T-helper 9 cell (primary cell): ENCODE measurements at places on chromosomes 3 and 15.

DNA sequence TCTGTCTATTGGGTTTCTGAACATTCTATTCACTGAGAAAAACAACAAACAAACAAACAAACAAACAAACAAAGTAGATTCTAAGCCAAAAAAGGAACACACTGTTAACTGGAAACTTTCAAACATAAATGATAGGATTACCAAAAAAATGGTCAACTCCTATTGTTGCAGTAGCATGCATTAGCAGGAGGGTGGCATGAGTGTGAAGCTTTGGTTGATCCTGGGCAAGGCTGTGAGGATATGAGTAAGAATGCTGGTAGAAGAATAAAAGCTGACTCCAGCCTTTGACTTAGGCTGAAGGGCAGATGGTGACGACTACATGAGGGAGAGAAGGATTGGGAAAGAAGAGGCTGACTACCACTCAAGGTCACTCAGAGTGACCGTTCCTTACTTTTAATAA lies 810.3 kb downstream of the VGLL3 start:
- no peak for DNase-seq

GRCh38 chr3:113812854-113813253 lies 25.7 kb upstream of the GRAMD1C start:
- no peak for DNase-seq

- no peak for DNase-seq
These were observed 11.2 kb downstream of the BOC start for GRCh38 chr3:113222451-113223086.

DNA sequence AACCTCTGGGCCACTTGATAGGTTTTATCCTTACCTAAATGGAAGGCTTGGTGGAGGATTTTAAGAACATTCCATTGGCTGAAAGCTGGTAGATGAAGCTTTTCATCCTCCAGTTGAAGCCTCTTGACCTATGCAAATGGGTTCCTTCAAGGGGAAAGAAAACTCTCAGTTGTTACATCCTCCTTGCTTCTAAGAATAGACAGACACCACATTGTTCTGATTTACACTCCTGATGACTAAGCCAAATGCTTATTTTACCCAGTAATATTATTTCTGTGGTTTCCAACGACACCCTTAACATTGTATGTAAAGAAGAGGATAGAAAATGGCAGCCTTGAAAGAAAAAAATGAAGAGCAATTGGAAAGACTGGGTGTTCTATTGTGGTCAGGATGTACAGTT lies 480.5 kb downstream of the OTOL1 start:
- DNase-seq, result no peak

- no peak for DNase-seq
These were observed 37.3 kb downstream of the ZBTB38 start for GRCh38 chr3:141405591-141405990.

DNA sequence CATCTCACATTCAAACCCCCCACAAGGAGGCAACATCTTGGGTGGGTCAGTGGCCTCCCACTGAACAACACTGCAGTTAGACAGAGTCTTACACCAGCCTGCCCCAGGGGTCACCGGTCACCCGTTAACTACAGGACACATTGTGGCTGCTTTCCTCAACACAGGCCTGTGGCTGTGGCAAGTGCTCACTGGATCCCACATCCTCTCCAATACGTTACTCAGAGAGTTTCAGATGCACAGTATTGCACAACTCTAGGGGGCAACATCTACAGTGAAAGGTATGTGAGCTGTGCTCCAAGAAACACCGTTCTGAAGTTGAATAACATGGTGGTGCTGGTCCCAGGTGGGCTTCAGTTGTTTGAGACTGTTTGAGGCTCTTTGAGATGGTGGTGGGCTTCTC lies 41.0 kb downstream of the CTDSPL start:
- no peak for DNase-seq

DNA sequence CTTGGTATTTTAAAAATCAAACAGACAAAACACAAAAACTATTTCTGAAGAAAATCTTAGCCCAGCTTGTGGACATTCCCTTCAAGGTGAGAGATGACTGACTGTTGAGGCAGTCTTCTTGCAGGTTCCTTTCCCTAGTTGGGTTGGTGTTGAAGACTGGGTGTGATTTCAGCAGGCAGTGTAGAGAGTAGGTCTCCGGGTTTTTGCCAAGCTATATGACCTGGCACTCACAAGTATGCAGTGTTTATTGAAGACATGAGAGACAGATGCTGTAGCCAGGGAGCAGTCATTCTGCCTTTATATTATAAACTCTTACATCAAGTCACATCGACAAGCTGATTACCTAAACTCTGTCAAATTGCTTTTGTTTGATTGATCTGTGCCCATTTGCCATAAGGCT lies 17.5 kb downstream of the SENP8 start:
- DNase-seq, result no peak

DNA sequence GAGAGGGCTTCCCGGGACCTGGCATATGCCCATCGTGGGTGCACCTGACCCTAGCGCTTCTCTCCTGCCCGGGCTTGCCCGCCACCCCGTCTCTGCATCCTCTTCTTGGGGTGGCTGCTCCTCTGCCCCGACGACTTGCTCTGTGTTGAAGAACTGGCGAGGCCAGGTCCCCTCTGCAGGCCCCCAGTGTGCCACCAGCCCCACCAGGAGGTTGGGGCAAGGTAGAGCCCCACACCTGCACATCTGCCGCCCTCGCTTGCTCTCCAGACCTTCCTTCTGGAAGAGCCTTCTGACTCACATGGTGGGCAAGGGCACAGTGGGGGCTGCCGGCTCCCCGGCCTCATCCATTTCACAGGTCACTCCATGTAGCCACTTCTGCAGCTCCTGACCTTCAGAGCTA lies 84.3 kb downstream of the FBLN2 start:
- no peak for DNase-seq

DNA sequence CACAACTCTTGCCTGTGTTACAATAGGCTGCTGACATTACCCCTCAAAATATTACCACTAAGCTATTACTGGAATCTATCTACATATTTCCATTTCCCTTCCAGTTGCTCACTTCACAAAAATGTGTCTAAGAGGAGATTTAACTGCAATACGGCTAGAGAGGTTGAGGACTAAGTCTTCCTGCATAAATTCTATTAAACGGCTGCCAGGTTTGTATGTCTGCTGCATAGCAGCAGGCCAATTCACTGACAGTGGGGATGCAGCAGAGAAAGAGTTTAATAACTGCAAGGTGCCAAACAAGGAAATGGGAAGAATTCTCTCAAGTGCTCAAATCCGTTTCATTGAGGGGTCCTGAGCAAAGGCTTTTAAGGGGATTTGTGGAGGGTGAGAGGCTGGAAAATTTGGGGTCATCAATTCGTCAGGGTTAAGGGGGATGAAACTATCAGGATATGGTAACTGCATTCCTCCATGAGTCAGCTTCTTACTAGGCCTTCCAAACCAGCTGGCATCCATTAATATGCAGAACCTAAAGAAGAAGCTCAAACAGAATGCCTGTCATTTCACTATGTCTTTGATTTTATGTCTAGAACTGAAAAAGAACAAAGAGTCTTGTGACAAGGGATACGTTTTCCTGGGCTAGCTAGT lies 675.6 kb downstream of the TBL1XR1 start:
- no peak for DNase-seq

DNA sequence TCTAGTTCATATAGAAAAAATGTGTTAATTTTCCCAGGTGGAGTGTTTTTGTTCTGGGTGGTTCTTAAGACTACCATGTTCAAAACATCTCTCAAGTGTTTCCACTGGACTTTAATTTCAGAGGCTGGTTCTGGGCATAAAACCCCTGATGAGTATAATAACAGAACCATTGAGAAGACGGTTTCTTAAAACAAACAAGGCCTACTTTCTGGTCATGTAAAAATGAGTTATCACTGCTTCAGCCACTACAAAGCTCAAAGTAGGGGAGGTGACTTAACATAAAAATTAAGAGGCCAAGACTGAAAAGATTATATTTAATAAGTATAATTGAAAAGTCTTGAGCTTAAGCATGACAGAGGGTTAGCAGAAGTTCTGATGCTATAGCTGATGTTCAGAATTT lies 33.8 kb downstream of the RYR3 start:
- DNase-seq, result no peak

GRCh38 chr3:46496746-46497555 lies 825 bp upstream of the RTP3 start:
- DNase-seq, result peak; percentile 48

GRCh38 chr15:49320351-49320750 lies 102.7 kb upstream of the FGF7 start:
- no peak for DNase-seq

GRCh38 chr15:33639051-33639450 lies 328.3 kb downstream of the RYR3 start:
- DNase-seq, result no peak

GRCh38 chr3:135917076-135917475 lies 48.5 kb upstream of the PPP2R3A start:
- DNase-seq, result no peak

GRCh38 chr15:79372428-79372827 lies 59.7 kb upstream of the MINAR1 start:
- no peak for DNase-seq

DNA sequence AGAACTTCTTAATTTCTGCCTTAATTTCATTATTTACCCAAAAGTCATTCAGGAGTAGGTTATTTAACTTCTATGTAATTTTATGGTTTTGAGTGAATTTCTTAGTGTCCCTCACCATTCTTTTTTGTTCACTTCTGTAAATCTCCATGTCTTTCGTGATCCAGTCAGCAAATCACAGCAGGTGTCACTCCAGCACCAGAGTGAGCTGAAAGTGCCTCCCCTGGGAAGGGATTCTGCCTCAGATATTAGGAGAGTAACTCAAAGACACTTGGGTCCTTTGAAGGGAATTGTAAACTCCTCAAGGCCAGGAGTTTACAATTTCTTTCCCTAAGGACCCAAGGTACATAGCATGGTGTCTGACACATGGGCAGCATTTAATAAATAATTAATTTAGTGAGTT lies 207.6 kb upstream of the AZI2 start:
- DNase-seq, result no peak

GRCh38 chr3:139957844-139958243 lies 22.9 kb downstream of the CLSTN2 start:
- no peak for DNase-seq

DNA sequence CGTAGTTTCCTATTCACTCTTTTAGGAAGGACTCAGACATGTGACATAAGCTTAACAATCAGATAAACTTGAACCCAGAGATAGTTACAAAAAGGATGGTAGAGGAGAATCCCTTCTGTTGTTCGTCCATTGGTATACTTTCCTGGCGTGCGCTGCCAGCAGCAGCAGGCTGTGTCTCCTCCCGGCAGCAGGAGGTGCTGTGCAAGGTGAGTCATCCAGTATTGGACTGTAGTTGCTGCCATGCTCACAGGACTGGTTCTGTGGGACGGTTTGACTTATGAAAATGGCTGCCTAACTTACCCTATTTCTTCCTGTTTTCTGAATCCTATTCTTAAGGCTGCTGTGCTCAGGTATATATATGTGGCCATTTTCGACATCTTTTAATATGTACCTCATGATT lies 253.4 kb upstream of the LRRC3B start:
- no peak for DNase-seq

GRCh38 chr3:175985781-175986180 lies 1126.6 kb downstream of the NAALADL2 start:
- DNase-seq, result no peak

DNA sequence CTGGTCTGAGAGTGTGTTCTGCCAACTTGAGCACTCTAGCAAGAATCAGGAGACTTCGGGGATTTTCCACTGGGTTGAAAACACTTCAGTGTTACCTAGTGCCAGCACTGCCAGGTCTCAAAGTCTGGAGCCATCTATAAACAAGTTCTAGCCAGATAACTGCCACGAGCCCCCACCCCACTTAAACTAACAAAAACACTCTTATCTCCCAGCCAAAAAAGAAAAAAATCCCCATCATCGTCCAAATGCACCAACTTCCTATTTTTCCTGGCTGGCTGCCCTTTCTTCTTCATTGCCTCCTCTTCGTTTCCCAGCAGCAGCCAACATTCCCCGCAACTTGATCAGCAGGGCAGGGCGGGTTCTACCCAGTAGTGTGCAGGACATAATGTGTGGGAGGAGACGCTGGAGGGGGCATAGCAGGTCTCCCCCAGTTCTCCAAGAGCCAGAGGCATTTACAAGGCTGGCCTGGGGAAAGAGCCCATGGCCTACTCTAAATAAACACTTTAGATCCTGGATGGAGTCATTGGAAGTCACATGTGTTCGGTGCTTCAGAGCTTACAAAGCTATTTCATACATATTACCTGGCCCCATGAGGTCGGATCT lies 29.5 kb downstream of the C2CD4B start:
- no peak for DNase-seq

GRCh38 chr3:171873580-171873979 lies 30.4 kb downstream of the TMEM212 start:
- no peak for DNase-seq

- DNase-seq, result no peak
These were observed 106.7 kb upstream of the RAD18 start for GRCh38 chr3:9069971-9070370.

DNA sequence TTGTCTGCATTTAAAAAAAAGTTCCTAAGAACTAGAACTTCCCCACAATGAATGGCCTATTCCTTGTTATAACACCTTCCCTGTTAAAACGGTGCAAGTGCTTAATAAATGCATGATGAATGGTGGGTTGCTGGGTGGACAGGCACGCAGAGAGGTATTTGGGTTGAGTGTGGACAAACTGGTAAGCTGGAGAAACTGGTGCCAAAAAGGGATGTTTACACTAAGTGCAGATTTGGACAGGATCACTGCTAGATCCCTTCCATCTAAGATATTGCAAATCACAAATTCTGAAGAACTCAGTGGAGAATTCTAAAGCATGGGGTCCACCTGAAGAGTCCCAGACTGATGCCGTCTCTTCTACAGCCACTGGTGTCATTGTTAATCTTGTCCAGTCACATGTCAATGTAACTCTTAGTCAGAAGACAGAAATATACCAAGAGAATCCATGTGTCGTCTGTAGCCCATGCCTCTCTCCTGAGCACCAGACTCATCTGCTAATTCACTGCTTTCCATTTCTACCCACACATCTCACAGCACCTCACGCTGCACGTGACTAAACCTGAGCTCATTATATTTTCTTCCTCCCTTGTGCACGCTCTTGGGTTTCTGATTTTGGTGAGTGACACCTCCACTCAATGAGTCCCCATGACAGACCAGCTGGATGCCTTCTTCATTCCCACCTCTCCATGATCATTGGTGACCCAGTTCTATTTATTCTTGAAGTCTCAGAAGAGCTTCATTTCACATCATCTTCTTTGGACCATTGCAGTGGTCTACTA lies 328.9 kb downstream of the THSD4 start:
- DNase-seq, result no peak

GRCh38 chr15:29972051-29972450 lies 110.7 kb upstream of the GOLGA8J start:
- DNase-seq, result no peak

DNA sequence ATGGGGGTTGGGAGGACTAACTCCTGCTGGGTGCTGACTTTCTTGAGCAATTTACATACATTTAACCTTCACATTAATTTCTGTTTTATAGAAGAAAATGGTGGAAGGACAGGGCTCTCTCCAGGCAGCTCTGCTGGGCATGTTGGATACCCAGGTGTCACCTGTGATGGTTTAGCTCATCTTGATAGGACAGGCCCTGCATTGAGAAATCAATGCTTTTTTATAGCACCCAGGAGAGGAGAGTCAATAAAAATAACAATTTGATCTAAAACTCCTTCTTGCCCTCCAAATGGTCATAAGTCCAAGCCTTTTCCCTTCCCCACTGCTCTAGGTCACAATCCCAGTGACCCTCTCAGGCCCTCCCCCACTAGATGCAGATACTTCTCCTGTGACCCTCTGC lies 48.3 kb upstream of the RBP1 start:
- no peak for DNase-seq

- no peak for DNase-seq
These were observed 31.6 kb downstream of the COL8A1 start for GRCh38 chr3:99669879-99670555.

GRCh38 chr3:148020861-148021260 lies 611.7 kb downstream of the ZIC1 start:
- no peak for DNase-seq

- no peak for DNase-seq
These were observed 41.2 kb downstream of the CCDC12 start for GRCh38 chr3:46935168-46935858.
